Hematopoietic multipotent progenitor cell treated with erythropoietin and hydrocortisone succinate and interleukin-3 and kit ligand, for 15 days (in vitro differentiated cells): ENCODE measurements at places on chromosomes 5 and 9.

DNA sequence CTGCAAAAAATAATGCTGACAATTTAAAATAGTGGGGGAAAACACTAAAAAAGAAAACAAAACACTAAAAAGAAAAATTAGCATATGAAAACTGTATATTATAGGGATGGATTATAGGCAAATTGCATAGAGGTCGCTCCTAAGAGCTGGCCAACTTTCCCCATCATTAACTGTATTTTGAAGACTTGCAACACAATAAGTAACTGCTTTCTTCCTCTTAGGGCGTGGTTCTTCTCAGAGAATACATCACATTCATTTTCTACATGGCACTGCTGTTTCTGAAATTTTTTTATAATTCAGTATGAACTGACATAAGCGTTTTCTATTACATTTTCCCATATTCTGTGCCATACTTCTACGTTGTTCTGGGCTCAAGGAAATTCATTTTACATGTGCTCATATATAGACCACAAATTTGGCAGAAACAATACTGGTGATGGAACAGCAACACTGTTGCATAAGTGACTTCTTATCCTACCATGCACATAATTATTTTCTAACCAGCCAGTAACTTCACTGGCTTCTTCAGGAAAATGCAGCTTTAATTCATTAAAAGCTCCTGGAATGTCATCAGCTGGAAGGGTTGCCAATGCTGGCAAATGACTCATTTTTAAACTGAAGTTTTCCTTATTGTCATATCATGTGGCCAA, 171.2 kb upstream of the DMAC1 start:
- DNase-seq = no peak

DNA sequence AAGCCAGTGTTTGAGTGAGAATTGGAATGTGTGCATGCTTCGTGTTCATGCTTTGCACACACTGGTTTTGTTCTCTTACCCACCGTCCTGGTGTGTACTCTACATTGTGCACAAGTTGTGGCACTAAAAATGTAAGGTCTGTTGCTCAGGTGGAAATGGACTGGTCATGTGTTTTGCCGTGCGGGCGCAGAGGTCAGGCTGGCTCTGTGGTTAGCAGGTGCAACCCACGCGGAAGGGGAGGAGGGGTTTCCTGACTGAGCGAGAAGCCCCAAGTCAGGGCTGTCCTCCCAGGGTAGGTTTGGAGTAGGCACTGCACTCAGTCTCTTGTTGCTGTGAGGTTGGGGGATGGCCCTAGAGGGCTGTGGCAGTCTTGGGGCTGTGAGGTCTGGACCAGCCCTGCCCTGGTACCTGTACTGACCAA, 86.6 kb downstream of the EHMT1 start:
- DNase-seq = no peak

- DNase-seq = peak; percentile 17
Observed at GRCh38 chr5:177557041-177557647, 2.8 kb upstream of the FAM193B start.

GRCh38 chr9:9133526-9133925, 1333.9 kb upstream of the DMAC1 start:
- no peak for DNase-seq

- no peak for DNase-seq
Observed at GRCh38 chr5:127878174-127878750, 175.1 kb downstream of the CCDC192 start.

DNA sequence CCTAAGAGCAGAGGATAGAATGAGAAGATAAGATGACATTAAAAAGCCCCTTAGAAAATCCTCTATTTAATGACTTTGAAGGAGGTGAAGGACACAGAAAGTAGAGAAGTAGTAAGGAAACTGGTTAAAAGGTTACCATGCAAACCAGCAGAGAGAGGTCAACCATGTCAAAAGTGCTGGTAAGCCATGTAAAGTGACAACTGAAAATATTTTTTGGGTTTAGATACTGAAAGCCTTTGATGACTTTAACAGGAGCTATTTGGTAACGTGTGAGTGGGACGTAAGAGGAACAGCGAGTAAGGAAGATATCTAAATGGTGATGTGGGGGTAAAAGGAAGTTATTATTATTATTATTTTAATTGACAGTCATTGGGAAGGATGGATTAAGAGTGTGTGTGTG, 56.9 kb downstream of the MACIR start:
- no peak for DNase-seq

DNA sequence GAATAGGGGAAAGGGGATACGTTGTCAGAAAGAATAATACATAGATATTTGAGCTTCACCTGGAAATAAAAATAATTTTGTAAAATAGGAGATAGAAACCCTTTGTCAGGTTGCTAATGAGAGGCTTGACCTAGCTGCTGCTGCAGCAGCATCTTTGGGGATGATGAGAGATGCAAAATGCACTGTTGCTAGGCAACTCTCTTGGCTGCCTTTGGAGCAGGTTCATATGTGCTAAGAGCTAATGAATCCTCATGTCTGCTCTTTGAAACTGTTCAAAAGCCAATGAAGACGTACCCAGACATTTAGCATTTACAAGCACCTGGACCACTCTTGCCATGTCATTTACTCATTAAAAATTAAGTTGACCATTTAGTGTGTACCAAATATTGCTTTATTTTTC, 121.7 kb downstream of the FOCAD start:
- no peak for DNase-seq

DNA sequence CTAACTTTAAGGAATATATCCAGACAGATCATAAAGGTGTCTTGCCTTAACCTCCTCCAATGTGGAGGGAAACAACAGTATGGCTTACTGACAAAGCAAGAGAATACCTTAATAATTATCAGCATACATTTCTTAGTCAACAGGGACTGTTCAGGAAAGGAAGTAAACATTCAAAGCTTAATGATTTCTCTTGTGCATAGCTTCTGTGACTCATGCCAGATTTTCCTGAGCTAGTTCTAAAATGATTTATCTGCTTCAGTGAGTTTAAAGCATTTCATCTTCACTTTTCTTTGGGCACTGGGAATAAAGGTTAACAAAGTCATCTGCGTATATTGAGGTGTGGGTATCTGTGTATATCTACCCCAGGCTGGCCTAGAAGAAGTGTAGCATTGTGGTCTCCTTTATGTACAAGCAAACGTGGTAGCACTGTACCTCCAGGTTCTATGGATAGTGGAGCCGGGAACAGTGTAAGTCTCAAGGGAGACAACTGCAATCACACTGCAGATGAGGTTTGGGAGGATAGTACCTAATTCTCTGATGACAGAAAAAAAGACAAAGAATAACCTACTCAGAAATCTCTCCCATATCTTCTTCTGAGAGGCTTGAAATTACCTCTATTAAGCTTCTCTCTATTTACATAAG, 284.1 kb downstream of the HCN1 start:
- no peak for DNase-seq

DNA sequence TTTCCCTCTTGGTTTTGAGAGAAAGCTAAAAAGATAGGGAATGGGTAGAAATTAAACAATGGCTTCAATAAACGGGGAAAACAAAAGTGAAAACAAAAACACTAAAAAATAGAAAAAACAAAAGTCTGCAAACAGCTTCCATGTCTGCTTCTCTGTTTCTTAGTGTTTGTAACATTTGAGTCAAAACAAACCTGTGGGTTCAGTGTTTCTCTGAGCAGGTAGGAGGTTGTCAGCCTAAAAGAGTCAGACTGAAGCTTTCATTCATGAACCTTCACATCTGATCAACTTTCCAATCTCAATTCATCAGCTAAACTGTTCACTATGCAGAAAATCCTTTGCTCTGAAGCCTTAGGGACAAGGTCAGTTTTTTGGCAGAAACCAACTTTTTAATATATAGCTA, 102.5 kb upstream of the ADAMTS16 start:
- DNase-seq = no peak
